Adrenal gland (tissue), 19 donors: ENCODE measurements at places on chromosomes 5 and 9.
A peak's percentile ranks its signal among the peaks of the same experiment; 100 is the strongest.

GRCh38 chr5:99773290-99773689 is 761.9 kb upstream of the FAM174A start:
- no peaks in the 10 kb centered on the region for H3K4me1 ChIP-seq
- H3K4me3 ChIP-seq: no peak overlapping the region
- no peak for DNase-seq

- no peak overlapping the region for H3K4me3 ChIP-seq
- no peak overlapping the region for H3K27ac ChIP-seq
- no peaks in the 10 kb centered on the region for H3K4me1 ChIP-seq
Measured at GRCh38 chr5:137516961-137517360, 17.8 kb upstream of the SPOCK1 start.

DNA sequence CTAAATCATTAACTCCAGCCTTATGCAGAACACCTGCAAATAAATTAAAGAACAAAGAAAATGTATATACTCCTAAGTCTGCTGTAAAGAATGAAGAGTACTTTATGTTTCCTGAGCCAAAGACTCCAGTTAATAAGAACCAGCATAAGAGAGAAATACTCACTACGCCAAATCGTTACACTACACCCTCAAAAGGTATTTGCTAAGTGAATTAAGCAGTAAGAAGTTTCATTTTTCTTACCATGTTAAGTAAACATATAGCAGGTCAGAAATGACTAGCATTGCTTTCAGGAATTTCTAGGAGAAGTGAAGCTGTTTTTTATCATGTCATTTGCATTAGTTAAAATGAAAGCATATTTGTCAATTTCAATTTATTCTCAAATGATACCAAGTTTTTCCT is 92.7 kb downstream of the MELK start:
- H3K36me3 ChIP-seq: no peaks in the 10 kb centered on the region
- no peak overlapping the region for H3K27ac ChIP-seq
- H3K4me1 ChIP-seq: no peaks in the 10 kb centered on the region
- no peaks in the 10 kb centered on the region for H3K27me3 ChIP-seq

- H3K4me3 ChIP-seq: peak overlapping the region; percentile 78
- H3K36me3 ChIP-seq: no peaks in the 10 kb centered on the region
- H3K27ac ChIP-seq: no peak overlapping the region
- peaks cover 22% of the 10 kb centered on the region for H3K27me3 ChIP-seq
Measured at GRCh38 chr9:8856396-8857067, 1057.0 kb upstream of the DMAC1 start.

GRCh38 chr5:143117821-143118220 is 285.7 kb downstream of the NR3C1 start:
- H3K4me3 ChIP-seq: no peak overlapping the region
- H3K27ac ChIP-seq: no peak overlapping the region
- H3K36me3 ChIP-seq: no peaks in the 10 kb centered on the region
- no peak for DNase-seq
- H3K27me3 ChIP-seq: no peaks in the 10 kb centered on the region

DNA sequence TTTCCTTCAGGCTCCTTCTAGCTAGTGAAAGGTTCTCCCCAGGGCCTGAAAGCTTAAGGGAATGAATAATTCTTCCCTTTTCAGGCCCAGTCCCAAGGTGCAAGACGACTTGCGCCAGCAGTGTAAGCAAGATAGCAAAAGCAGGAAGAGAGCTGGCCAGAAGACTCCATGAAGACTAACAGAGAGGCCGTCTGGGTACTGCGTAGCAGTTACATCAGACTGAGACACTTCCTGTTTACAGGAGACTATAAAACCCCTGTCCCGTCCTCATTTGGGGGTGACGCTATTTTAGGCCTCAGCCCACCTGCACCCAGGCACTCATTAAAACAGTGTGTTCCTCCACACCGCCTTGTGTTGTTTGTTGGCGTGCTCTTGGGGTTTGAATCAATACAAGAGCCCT is 90.7 kb upstream of the MOCS2 start:
- no peaks in the 10 kb centered on the region for H3K27me3 ChIP-seq
- DNase-seq: peak; percentile 19
- peaks cover 9% of the 10 kb centered on the region for H3K4me1 ChIP-seq
- no peak overlapping the region for H3K4me3 ChIP-seq

DNA sequence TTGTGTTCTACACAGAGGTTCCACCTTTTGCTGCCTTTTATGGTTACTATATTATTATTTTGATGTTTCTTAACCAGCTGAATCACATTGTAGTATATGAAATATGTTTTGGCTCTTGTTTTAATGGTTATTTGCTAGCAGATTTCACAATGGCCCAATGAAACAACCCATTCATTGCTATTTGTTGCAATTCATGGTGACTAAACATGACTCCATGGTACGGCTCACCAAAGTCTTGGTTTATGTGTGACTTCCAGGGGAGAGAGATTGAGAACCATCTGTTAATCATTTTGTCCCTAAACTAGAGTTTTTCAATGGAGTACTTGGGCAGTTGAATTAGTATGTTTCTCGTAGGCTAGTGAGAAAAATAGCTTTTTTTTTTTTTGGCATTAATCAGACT is 108.4 kb downstream of the GHR start:
- no peak for DNase-seq
- no peaks in the 10 kb centered on the region for H3K36me3 ChIP-seq
- no peak overlapping the region for H3K4me3 ChIP-seq

GRCh38 chr9:111857555-111858211 is 38.9 kb upstream of the UGCG start:
- H3K27ac ChIP-seq: no peak overlapping the region
- H3K36me3 ChIP-seq: no peaks in the 10 kb centered on the region

- no peak for DNase-seq
- no peaks in the 10 kb centered on the region for H3K4me1 ChIP-seq
- H3K27me3 ChIP-seq: no peaks in the 10 kb centered on the region
Measured at GRCh38 chr5:27963050-27963783, 924.8 kb upstream of the CDH9 start.

- no peak overlapping the region for H3K4me3 ChIP-seq
- no peaks in the 10 kb centered on the region for H3K36me3 ChIP-seq
- no peaks in the 10 kb centered on the region for H3K27me3 ChIP-seq
- DNase-seq: no peak
- no peaks in the 10 kb centered on the region for H3K4me1 ChIP-seq
Measured at GRCh38 chr9:132381966-132382541, 24.6 kb downstream of the TTF1 start.

DNA sequence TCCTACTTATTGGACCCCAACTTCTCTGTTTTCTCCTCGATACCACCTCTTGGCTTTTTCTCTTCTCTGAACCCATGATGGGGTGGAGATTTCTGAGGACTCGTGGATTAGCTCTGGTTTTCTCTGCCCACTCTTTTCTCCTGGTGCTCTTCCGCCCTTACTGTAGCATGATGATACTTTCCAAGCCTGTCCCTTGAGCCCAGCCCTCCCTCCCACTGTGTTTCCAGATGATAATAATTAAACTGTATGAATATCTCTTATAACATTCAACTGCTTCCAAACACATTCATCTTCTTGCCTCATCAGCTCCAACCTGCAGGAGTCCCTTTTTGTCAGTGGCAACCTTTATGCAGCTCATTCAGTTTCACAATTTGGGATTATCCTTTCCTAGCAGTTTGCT is 494.2 kb upstream of the KLF4 start:
- DNase-seq: no peak
- H3K36me3 ChIP-seq: no peaks in the 10 kb centered on the region
- H3K4me3 ChIP-seq: no peak overlapping the region
- no peaks in the 10 kb centered on the region for H3K4me1 ChIP-seq

DNA sequence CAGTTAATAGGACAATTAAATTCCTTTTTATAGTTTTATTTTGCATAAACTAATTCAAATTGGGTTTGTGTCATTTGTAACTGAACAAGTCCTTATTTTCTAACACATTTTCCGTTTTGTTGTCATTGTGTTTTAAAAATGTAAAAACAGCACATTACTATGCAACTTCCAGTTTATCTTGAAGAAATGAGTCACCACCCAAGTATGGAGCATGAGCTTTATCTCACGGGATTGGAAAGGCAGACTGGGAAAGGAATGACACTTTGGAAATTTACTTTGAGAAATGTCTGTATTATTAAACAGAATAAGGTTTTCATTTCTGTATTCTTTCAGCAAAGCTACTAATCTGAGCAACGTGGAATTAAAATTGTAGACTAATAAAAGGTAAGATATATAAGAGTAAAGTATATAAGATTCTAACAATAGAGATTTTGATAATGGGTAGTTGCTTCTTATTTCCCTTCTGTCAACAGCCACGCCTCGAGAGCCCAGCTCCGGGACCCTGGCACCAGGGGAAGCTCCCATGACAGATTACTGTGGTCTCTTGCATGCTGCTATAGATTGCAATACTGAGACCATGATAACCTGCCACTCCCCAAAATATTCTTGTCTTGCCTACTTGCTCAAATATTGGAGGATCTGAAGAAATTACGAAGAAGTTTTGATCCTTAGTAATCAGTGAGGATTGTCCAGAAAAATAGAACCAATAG is 433.1 kb downstream of the CHSY3 start:
- no peaks in the 10 kb centered on the region for H3K36me3 ChIP-seq
- H3K27me3 ChIP-seq: no peaks in the 10 kb centered on the region
- no peak overlapping the region for H3K4me3 ChIP-seq
- peaks cover 4% of the 10 kb centered on the region for H3K4me1 ChIP-seq

- H3K4me3 ChIP-seq: no peak overlapping the region
- no peaks in the 10 kb centered on the region for H3K36me3 ChIP-seq
- H3K27me3 ChIP-seq: no peaks in the 10 kb centered on the region
- no peak overlapping the region for H3K27ac ChIP-seq
- DNase-seq: no peak
Measured at GRCh38 chr5:59485629-59486439, 407.7 kb downstream of the PDE4D start.

DNA sequence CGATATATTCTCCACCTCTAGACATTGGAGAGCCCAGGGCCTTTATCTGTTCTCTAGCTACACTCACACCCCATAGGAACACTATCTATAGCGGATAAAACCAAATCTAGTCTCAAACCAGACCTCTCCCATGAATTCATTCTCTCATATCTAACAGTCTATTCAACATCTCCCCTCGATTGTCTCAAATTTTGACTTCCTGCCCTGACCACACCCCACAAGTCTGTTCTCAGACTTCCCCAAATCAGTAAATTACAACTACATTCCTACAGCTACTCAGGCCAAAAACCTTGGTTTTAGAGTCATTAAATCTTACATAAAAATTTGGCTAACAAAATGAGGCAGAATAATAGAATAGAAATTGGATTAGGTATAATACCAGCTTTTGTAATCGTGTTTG is 12.5 kb upstream of the SLC1A3 start:
- DNase-seq: no peak
- no peaks in the 10 kb centered on the region for H3K27me3 ChIP-seq
- H3K36me3 ChIP-seq: no peaks in the 10 kb centered on the region

GRCh38 chr9:137301081-137301947 is 757 bp downstream of the NRARP start:
- no peak for DNase-seq
- peaks cover 24% of the 10 kb centered on the region for H3K27me3 ChIP-seq
- peaks cover 33% of the 10 kb centered on the region for H3K4me1 ChIP-seq
- H3K36me3 ChIP-seq: no peaks in the 10 kb centered on the region

DNA sequence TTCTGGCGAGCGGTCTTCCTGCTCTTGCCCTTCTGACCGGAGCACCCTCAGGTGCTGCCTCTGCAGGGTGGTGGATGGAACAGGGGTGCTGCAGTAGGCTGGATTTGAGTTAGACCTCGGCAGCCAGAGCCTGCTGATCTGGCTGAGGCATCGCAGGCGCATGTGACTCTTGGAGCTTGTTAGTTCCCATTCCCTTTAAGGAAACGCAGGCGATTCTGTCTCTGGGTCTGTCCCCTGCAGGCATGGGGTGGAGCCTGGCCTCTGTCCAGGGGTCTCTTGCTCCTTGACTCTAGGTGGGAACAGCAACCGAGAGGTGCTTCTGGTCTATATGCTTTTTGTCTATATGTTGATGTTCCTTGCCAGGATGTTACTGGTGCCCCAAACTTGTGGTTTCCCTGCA is 3.1 kb downstream of the WNK2 start:
- peaks cover 6% of the 10 kb centered on the region for H3K4me1 ChIP-seq
- peaks cover under 1% of the 10 kb centered on the region for H3K27me3 ChIP-seq
- H3K4me3 ChIP-seq: no peak overlapping the region
- H3K27ac ChIP-seq: no peak overlapping the region

DNA sequence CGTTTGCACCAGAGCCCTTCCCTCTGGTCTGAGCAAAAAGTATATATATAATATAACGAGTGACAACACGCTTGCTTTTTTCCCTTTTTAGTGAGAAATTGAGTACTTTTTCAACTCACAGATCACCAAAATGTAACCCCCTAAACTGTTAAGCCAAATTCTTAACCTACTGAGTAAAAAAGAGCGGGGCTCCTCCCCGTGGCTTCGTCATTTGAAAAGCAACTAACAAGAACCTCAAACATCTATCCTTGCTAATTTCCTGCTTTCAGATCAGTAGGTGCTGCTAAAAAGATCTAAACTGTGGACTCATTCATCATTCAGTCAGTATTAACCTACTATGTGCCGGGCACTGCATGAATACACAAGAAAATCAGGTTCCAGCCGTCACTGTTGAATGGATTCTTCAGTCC is 1.0 kb upstream of the PTBP3 start:
- no peak for DNase-seq
- peak overlapping the region; percentile 49 for H3K27ac ChIP-seq
- H3K4me1 ChIP-seq: peaks cover 3% of the 10 kb centered on the region
- no peaks in the 10 kb centered on the region for H3K36me3 ChIP-seq
- H3K27me3 ChIP-seq: no peaks in the 10 kb centered on the region

DNA sequence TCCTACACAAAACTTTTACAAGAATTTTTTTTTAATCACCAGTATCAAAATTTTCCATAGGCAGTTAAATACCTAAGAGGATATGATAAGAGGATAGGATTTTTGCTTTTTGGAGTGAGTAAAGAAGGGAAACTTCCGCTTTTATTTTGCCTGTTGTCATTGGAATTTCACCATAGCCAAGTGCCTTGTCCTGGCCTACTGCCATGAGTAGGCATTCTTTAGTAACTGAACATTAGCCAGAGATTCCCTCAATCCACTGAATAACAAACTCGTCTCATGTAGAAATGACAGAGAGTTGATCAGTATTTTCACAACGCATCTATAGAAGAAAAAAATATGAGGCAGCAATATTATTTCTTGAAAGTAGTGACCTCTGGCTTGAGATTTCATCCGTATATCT is 289.6 kb upstream of the ADAMTSL1 start:
- H3K4me1 ChIP-seq: no peaks in the 10 kb centered on the region
- H3K36me3 ChIP-seq: no peaks in the 10 kb centered on the region
- no peak overlapping the region for H3K4me3 ChIP-seq
- DNase-seq: no peak
- H3K27ac ChIP-seq: no peak overlapping the region
- no peaks in the 10 kb centered on the region for H3K27me3 ChIP-seq

- H3K27ac ChIP-seq: no peak overlapping the region
- no peak overlapping the region for H3K4me3 ChIP-seq
- H3K4me1 ChIP-seq: no peaks in the 10 kb centered on the region
- H3K36me3 ChIP-seq: peaks cover under 1% of the 10 kb centered on the region
Measured at GRCh38 chr5:31561946-31562345, 29.8 kb downstream of the C5orf22 start.

- peaks cover 4% of the 10 kb centered on the region for H3K27me3 ChIP-seq
- no peak overlapping the region for H3K4me3 ChIP-seq
- DNase-seq: no peak
- no peak overlapping the region for H3K27ac ChIP-seq
Measured at GRCh38 chr5:38086777-38087176, 171.6 kb upstream of the EGFLAM start.
